HS-5 (cell line): ENCODE measurements at places on chromosomes 16 and 17.
A peak's percentile ranks its signal among the peaks of the same experiment; 100 is the strongest.

DNA sequence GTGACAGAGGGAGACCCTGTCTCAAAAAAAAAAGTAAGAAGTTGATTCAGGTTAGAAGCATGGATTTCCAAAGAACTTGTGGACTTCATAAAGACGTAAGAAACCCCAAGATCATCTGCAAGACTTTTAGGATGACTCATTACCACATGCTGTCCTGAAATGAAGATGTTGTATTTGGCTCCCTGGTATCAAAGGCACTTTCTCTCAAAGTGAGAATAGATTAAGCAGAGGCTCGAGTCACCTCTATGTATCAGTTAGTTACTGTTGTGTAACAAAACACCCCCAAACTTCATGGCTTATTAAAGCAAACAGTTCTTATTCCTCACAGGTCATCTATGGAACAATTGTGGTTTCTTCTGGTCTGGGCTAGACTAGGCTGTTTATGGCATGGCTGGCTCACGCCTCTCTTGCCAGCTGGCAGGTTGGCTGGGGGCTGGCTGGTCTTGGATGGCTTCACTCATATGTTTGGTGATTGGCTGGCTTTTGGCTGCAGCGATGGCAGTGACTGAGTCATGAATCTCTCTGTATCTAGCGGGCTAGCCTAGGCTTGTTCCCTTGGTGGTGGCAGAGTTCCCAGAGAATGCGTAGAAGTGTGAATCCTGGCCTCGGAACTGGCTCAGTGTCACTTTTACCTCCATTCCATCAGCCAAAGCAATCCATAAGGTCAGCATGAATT is 60.4 kb upstream of the MSI2 start:
- no peak for DNase-seq

GRCh38 chr17:74646231-74646630 is 22.7 kb upstream of the CD300E start:
- DNase-seq, result no peak

DNA sequence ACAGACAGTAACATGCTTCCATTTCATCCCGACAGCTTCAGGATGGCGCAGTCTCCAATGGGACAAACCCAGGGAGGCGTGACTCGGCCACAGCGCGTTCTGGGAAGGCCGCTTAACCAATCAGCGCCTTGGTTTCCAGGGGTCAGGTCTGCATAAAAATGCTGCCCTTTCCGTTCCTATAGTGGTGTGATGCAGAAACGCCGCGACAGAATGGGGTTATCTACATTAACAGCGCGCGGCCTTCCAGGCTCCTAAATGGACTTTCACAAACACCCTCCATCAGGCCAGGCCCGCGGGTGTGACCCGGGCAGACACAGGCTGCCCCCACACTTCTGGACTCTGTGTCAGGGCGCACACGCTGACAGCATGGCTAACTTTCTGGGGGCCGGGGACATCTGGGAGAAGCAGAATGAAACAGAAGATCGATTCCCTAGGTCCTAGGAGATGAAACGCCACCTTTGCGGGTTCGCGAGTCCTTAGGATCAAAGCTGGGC is 792 bp downstream of the TMEM231 start:
- peak; percentile 93 for DNase-seq

GRCh38 chr17:6092903-6093468 is 22.8 kb downstream of the WSCD1 start:
- no peak for DNase-seq

- DNase-seq, result no peak
These were observed 30.3 kb downstream of the LYRM9 start for GRCh38 chr17:27862840-27863239.

GRCh38 chr17:78474614-78475146 is 96.2 kb downstream of the PGS1 start:
- DNase-seq, result no peak

DNA sequence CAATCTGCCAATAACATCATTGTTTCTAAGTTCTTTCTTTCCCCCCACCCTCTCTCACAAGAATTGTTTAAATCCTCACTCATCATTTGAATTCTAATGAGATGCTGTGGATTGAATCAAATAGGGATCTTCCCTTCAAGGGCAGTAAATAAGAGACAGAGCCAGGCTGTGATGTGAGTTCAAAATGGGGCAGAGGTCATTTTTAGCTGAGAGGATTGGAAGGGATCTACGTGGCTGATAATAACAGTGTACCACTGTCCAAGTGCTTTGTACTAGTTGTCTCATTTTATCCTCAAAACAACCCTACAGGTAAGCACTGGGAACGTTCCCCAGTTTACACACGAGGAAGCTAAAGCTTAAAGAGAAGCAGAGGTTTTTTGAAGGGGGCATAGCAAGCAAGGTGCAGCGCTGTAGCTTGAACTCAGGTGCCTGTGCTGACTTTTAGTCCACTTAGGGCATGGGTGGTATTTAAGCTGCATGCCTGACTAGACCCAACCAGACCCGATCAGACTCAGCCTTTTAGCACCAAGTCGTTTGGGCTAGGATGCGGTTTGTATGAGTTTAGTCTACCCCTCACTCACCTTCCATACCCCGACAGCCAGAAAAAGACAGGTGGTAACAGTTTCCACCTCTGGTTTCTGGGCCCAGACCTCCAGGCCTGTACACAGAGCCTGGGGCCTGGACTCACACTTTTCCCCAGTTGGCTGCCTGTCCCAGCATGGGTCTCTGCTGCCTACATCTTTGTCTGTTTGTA is 39.2 kb upstream of the CCR7 start:
- no peak for DNase-seq

- DNase-seq, result no peak
These were observed 153.0 kb upstream of the RBL2 start for GRCh38 chr16:53281280-53281679.

DNA sequence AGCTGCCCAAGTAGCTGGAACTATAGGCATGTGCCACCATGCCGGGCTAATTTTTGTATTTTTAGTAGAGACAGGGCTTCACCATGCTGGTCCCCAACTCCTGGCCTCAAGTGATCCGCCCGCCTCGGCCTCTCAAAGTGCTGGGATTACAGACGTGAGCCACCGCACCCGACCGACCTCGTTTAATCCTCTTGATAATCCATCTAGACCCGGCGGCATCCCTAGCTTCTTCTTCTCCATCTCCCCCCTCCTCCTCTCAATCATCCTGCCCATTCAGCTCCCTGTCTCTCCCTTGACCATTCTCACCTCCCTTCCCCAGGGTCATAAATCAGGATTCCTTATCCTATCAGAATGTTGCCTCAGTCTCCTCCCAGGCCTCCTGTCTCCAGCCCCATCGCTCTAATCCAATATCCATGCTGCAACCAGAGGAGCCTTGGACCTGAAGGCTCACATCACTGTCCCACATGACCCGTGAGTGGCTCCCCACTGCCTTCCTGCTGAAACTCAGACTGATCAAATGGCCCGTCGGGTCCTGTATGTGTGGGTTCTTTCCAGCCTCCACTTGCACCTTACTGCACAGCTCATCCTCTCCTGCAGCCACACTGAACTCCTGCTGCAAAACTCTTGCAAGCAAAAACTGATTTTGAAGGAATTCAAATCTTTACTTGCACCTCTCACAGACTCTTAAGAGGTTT is 74.1 kb upstream of the CDH5 start:
- no peak for DNase-seq

DNA sequence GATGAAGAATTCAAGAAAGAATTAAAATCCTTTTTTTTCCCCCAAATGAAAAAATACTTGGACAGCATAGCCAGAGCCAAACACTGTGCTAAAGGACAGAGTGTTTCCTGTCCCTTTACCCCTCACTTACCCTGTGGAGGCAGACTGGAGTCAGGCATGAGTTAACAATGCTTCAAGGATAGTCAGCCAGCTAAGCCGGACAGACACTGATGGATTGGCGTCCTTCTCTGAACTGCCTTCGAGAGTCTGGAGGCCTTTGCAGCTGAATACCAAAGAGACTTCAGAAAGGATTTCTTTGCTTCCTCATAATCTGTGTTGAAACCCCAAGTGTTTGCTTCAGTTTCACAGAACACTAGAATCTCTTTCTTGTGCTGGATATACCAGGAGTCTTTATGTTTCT is 4.6 kb downstream of the METTL9 start:
- no peak for DNase-seq

GRCh38 chr17:14334919-14335318 is 34.0 kb downstream of the HS3ST3B1 start:
- no peak for DNase-seq

DNA sequence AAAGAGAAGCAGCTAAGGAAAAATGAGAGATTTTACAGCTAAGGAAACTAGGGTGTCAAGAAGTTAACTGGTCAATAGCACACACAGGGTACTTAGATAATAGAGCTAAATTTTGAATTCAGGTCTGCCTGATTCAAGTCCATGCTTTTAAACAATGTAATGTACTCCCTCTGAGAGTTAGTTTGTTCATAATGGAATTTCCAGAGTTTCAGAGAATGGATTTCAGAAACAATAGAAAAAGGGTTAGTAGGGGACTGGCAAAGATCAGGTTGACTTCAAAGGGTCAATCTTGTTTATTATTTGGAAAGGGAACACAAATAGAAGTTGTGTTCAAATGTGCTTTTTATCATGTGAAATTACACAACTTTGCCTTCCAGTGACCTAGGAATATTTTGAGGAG is 17.9 kb downstream of the NSRP1 start:
- DNase-seq, result no peak

- no peak for DNase-seq
These were observed 23.2 kb downstream of the SLC39A11 start for GRCh38 chr17:73069164-73069770.

DNA sequence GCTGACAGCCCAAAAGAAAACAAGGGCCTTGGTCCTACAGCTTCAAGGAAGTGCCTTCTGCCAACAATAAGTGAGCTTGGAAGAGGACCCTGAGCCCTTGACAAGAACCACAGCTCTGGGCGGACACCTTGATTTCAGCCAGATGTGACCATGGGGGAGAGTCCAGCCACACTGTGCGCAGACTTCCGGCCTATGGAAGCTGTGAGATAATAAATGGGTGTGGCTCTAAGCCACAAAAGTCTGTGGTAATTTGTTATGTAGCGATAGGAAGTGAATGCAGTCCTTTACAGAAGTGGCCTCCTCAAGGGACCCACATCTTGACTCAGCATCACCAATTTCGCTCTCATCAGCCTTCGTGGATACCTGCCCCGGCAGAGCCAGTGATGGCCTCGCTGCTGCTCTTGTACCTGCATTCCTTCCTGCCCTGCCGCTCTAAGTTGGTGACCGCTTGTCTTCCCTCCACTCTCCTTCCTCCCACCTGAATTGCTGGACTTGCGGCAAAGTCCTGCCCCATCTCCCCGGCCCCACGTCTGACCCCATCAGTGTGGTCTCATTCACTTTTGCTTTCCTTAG is 29.3 kb downstream of the PRSS54 start:
- no peak for DNase-seq

GRCh38 chr17:34218748-34219147 is 36.3 kb upstream of the CCL2 start:
- no peak for DNase-seq

DNA sequence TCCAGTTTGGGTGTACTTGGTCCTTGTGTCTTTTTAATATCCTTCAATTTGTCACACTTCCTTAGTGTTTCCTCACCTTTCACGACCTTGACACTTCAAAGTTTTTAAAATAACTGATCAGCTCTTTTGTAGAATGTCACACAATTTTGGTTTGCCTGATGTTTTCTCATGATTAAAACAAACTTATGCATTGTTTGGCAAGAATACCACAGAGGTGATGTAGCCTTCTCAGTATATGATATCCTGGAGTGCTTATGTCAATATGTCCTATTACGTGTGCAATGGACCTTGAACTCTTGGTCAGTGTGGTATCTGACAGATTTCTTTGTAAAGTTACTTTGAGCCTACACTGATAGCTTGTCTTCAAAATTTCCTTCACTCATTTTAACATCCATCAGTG is 297.4 kb downstream of the CNTNAP4 start:
- no peak for DNase-seq

GRCh38 chr17:15256689-15257088 is 8.4 kb downstream of the PMP22 start:
- no peak for DNase-seq

DNA sequence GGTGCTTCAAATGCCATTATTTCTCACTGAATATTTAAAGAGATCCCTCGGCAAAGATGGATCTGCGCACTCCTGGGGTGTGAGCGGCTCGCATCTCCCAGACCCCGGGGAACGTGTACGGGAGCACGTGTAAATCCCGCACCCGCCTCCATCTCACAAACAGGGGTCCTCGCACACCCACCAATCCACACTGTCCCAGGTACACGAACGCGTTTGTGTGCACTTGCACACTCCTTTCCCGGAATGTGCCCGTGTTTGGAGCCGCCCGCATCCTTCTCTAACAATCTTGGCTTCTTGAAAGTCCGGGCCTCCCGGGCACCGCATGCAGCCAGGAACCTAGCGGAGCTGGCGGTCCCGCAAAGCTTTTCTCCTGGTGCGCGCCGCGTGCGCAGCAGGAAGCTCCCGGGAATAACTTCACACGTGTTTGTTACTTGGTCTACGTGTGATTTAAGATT is 2.5 kb upstream of the SALL1 start:
- no peak for DNase-seq

DNA sequence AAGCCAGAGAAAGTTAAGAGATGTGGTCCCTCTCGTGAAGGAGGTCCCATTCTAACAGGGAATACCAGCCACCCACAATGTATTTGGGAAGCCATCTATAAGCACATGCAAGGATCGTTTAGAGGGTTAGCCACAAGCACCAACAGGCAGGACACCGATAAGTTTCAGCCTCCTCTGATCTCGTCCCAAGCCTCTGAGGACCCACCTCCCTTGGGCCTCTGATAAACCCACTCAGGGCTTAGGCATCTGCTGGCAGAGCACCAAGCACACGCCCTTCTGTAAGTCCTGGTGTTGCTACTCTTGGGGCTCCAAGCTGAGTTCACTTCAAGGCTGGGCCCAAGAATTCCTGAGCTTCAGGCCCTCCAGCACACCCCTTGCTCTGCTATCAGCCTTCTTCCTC is 5.4 kb upstream of the PNPO start:
- peak; percentile 56 for DNase-seq
